ENCODE measurements at places on chromosomes 16 and 17.

GRCh38 chr16:13244770-13245169 is 343.4 kb downstream of the SHISA9 start:
- DNase-seq, result no peak

GRCh38 chr17:50359005-50359699 is 13.2 kb downstream of the XYLT2 start:
- no peak for DNase-seq

DNA sequence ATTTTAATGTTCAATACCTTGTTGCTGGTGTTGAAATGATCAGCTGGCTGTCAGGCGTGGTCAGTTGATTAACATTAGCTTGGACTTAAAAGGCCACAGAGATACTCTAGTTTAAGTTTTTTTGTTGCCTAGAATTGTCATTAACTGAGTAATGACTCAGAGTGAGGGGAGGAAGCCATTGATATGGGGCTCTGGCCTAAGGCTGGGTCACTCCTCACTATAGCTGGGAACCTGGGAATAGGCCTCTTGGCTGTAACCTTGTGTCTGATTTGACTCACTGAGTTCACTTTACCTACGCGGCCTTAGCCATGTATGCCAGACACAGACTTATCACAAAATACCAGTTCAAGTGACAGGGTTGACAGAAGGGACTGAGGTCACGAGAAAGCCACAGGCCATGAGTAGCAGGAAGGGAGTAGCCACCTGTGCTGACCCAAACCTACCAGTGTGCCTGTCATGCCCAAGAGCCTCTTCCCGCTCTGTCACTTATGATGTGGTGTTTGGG is 37.9 kb upstream of the ADCY7 start:
- no peak for DNase-seq

GRCh38 chr17:34117332-34117731 is 137.8 kb upstream of the CCL2 start:
- no peak for DNase-seq

All from activated T-cell treated with anti-CD3 and anti-CD28 coated beads, Interleukin-2, amount 50 U/mL, for 48 hours (primary cell).